Effector memory CD4-positive, alpha-beta T cell (primary cell): ENCODE measurements at places on chromosomes 3 and 15.

- no peak for DNase-seq
Observed at GRCh38 chr15:49620199-49620598, 419 bp downstream of the FAM227B start.

DNA sequence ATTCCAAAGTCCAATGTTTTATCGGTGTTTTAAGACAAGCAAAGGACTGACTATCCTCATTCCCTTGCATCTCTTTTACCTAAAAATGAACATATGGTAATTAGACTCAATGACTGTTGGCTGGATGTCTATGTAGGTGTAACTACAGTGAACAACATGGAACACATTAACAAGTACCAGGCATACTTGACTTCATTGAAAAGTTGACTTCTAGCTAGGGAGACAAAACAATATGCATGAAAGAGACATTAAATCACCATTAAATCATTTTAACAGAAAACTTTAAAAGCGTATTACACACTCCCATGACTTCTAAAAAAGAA is 34.3 kb upstream of the ANPEP start:
- DNase-seq: no peak

DNA sequence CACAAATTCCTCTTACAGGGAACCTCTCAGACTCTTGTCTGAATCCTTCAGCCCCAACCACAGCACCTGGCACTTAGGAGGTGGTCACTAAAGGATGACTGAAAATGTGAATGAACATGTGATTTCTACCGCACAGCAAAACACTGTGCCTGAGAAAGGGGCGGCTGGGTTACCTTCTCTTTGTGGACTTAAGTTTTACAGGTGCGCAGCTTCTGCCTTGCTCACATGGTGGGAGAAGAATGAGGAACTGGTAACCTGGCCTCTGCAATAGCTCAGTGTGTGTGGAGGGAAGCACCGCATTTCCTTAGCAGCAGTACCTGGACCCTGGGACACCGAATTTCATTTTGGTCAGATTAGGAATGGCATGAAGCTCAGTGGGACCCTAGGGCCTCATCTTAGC is 9.8 kb upstream of the ETV5 start:
- no peak for DNase-seq

DNA sequence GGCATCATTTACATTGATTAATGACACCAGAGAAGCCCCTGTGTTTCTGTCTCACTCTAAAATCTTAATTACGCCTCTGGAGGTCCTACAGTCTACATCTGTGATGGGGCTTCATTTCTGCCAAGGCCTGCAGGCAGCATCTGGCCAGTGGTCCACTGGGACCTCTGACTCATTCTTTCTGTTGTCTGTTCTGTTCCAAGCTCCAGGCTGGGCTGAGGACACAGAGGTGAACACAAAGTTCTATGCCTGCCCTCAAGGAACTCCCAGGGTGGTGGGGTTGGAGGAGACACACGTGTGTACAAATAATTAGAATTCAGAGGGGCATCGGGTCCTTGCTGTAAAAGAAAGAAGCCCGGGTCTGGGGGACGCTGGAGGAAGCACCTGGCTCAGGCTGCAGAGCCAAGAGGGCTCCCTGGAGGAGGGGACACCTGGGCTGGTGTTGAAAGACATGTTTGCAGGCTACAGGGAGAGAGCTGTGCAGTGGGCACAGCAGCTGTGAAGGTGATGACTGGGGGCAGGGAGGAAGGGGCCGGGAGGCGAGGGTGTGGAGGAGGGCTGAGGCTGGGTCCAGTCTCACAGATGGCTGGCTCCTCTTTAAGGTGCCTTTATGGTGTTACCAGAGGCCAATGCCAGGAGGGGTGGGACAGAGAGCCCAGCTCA is 103.3 kb upstream of the PRR23E start:
- DNase-seq: no peak

DNA sequence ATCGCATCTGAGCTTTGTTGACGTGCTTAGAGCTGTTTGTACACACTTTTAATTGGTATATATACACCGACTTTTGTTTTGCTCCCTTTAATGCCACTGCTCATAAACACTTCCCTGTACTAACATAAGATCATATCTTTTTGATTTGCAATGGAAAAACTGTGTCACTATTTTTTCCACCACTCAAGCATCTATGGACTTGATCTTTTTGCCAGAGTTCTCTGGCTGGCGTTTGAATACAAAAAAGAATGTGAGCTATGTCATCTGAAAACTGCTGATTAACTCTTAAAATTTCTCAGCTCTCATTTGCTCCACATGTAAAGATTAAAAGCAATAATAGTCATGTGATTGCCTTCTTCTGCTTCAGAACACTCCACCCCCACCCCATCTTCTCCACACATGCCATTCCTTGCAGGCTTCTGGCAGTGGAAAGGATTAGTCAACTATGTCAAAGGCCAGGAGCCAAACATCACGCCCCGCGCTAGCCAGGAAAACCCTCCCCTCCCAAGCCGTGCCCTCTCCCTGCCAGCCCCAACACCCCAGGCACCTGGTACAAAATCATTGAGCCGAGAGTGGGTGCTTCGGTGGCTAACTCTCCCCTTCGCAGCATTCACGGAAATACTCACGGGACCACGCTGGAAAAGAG is 123.4 kb upstream of the MEF2A start:
- no peak for DNase-seq

DNA sequence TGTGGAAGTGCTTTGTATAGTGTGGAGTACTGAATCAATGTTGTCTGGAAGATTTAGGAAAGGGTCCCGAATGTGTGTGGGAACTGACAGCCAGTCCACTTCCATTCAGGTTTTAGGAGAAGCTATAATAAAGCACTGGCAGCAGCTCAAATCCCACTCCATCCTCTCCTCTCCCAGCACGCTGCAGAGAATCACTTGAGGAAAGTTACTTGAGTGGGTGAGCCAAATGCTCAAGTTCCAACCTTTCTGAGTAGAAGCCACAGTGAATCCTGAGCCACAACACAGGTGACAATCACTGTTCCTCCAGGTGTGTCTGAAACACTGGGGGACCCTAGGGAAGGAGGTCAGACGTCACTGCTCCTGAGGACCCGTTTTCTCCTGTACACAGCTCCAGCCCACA is 106.5 kb downstream of the TIGIT start:
- DNase-seq: no peak

DNA sequence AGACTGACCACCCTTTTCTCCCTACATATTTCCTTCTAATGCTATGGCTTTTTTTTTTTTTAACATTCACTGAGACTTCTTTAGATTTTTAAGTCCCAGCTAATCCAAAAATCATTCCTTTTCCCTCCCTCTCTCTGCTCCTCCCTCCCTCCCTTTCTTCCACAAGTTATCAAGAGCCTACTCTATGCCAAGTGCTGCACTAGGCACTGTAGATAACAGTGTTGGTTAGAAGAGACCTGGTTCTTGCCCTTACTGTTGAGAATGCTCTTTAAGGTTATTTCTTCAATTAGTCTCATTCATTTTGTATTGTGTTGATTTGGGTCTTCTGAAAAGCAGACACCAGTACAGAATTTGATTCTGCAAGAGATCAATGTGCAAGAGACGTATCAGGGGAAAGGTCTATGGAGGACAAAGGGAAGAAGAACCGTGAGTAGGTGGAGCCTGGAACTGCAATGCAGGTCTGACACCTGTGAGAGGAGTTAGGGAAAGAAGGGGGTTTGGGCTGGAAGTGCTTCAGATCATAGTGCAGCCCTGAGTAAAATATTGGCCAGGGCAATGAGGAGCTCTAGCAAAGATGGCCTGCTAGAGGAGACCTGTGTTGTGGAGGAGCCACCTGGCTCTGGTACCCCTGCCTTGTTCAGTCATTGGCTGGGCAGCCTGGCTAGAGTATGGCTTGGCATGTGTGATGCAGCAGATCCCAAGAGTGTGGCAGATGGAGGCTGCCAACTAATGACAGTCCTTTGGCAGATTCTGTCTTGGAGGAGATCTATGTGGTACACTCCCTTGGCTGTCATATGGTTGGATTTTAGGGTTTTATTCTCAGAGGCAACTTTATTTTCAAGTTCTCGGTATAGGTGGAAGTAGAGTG is 9.7 kb upstream of the PCOLCE2 start:
- no peak for DNase-seq

DNA sequence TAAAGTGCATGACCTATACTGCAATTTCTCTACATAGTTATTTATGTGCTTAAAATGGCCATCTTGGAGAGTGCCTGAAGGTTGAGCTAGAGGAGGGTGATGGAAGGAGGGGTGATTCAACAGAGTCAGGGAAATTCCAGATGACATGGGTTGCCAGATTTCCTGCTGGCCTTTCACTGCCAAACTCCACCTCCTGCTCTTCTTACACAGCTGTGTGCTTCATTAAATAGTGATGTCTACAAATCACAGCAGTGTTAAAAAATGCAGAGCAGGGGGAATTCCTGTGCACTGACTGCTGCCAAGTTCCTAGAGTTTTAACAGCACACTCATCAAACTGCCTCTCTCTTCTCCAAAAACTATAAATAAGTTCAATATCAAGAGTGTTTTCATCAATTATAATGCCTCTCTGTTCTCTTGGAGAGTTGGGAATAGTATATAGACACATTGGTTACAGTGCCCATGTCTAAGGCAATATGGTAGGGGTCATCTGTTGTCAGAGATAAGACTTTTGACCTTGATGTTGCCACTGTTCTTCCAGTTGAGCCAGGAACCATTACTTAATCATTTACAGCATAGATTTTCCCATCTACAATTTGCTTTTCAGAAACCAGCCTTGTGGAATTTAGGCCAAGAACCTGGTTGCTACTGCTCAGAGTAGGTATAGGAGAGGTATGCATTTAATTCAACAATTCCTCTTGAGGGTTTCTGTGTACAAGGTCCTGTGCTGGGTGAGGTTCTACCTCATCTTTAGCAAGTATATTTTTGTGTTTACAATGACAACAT is 79.6 kb downstream of the TP63 start:
- DNase-seq: no peak

- no peak for DNase-seq
Observed at GRCh38 chr15:79463781-79464270, 31.7 kb downstream of the MINAR1 start.

GRCh38 chr3:78277801-78278200 is 1237.9 kb downstream of the ROBO2 start:
- no peak for DNase-seq

DNA sequence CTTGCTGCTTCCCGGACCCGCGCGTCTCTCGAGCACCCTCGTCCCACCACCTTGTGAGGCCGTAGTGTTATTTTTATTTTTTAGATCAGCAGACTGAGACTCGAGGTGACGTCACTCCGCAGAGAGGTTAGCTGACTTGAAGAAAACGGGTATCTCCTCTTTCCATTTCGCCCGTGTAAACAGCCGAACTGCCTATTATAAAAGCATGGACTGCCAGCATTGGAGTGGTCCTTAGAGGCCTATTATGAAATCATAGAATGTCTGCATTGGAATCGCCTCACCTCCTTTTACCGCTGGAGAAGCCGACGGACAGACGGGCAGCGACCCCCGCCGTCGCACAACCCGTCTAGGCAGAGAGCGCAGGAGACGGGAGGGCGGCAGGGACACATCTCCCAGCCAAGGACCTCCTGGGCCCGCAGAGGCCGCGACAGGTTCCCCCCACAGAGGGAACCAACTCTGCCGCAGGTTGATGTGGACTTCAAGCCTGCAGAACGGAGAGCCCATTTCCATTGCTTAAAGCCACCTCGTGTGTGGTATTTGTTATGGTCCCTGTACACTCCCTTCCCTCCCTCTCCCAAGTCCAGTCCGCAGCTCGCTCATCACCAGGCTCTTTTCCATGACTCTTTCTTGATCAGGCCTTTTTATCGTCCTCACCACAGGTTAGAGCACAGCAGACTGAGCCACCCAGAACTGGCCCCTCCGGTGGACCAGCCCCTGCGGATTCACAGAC is 540 bp upstream of the PPP1R2 start:
- no peak for DNase-seq

DNA sequence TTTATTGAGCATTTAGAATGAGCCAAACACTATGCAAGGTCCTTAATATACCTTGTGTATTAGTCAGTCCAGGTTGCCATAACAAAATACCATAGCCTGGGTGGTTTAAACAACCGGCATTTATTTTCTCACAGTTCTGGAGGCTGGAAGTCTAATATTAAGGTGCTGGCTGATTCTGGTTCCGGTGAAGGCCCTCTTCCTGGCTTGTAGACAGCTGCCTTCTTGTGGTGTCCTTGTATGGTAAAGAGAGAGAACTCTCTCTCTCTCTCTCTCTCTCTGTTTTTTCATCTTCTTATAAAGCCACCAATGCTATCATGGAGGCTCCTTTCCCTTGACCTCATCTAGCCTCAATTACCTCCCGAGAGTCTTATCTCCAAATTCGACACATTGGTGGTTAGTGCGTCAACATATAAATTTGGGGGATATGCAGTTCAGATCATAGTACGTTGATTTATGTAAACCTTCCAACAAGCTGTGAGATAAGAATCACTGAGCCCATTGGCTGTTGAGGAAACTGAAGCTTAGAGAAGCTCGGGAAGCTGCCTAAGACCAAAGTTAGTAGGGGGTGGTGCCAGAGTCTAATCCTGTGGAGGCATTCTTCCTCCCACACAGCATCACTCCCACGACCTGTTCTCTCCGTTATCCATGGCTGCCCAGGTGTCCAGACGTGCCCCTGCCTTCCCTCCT is 298.0 kb upstream of the PROK2 start:
- no peak for DNase-seq

DNA sequence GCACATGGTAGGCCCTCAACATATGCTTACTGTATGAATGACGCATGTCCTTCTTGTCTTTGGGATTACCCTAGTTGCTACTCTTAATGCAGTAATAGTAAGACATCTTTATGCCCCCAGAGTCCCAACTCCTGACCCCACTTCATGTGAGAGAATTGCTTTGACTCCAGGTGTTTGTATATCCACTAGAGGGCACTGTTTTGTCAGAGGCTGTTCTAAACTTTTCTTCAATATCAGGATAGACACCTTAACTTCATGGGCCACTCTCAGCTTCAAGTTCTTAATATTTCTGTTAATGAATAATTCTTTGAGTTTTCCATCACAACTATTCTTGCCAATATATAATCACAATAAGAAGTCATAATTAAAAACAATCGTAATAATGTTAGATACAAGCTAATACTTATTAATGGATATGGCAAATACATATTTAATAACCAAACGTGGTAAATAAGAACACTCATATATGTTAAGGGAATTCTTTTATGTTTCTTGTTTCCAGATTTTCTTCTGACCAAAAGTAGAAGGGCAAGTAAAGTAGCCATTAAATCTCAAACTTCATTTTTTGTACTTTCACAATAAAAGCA is 337.2 kb upstream of the DNAJC19 start:
- no peak for DNase-seq

DNA sequence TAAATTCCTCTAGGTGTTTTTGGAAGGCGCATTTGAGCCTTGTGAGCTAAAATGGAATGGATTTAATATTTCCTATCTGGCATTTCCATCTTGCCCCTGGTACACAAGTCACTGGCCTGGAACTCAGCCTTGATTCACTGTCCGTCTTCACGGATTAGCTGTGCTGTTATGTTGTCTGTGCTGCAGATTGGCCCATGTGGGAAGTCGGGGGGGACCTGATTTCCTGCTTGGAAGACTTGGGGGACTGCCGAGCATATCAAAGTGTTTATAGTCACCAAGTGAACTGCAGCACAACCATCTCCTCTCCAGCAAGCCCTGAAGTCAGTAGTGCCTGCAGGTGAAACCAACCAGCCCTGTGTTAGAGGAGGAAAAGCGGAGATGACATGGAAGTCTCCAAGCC is 12.2 kb downstream of the GHRL start:
- no peak for DNase-seq

GRCh38 chr3:49358217-49358883 is at the start of gene GPX1:
Gene GPX1, minus strand, starts transcription at chr3:49358353. Its CDS starts 75 bp downstream, at chr3:49358278.
- DNase-seq: peak; percentile 76
